ENCODE measurements at places on chromosomes 11 and 22. TPM values are rescaled to one million over a fixed set of nuclear protein-coding genes. Genes with fewer than 3 reads are reported as not detected.

The HBG2 gene
- total RNA-seq = not detected

The FGF19 gene
- not detected for total RNA-seq

DNA sequence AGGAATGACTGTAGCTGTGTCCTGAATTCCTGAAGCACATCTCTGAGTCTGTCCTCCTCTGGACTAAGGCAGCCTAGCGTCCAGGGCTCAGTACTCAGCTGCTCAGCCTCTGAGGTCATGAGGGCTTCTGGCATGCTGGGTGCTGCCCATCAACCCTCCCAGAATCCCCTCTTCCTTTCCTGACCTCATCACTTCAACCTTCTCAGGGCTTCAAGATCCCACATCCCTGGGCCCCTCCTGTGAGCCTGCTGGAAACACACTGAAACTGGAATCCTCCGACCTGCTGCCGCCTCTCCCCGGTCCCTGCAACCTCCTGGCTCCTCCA, 803 bp downstream of the KRTAP5-8 start:
- no peaks in the 10 kb centered on the region for H3K36me3 ChIP-seq
- H3K27me3 ChIP-seq = no peaks in the 10 kb centered on the region
- no peak for DNase-seq
- H3K4me3 ChIP-seq = no peak overlapping the region
- H3K4me1 ChIP-seq = no peaks in the 10 kb centered on the region

The PAMR1 gene
- total RNA-seq = not detected

DNA sequence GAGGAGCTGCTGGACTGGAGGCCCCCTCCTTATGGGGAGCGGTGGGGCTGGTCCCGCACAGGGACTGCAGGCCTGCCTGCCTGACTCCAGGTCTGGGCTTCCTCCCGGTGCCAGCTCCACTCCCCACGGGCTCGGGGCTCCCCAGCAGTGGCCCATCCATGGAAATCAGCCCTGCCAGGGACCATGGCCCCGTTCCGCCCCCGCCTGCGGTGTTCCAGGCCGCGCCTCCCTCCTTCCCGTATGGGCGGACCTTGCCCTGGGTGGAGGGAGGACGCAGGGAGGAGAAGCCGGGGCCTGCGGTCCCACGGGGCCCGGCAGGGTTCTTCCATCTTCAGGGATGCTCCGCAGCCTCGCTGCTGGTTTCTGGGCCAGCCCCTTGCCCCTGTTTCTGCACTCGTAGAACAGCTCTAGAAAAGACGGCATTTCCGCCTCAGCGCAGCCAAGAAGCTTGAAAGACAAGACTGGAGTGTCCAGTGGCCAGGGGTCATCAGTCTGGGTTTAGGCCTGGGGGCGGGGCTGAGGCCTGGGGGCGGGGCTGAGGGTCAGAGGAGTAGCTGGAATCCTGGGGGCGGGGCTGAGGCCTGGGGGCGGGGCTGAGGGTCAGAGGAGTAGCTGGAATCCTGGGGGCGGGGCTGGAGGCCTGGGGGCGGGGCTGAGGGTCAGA, 1330.6 kb downstream of the BRD1 start:
- H3K27me3 ChIP-seq = no peaks in the 10 kb centered on the region
- no peaks in the 10 kb centered on the region for H3K4me1 ChIP-seq
- DNase-seq = no peak
- H3K4me3 ChIP-seq = no peak overlapping the region
- H3K27ac ChIP-seq = no peak overlapping the region

- H3K36me3 ChIP-seq = no peaks in the 10 kb centered on the region
- H3K4me1 ChIP-seq = peaks cover 10% of the 10 kb centered on the region
- H3K27ac ChIP-seq = no peak overlapping the region
- H3K27me3 ChIP-seq = no peaks in the 10 kb centered on the region
- no peak overlapping the region for H3K4me3 ChIP-seq
These were observed 92.2 kb downstream of the BRD1 start for GRCh38 chr22:49735411-49735900.
